DND-41 (cell line): ENCODE measurements at places on chromosomes 4 and X.

DNA sequence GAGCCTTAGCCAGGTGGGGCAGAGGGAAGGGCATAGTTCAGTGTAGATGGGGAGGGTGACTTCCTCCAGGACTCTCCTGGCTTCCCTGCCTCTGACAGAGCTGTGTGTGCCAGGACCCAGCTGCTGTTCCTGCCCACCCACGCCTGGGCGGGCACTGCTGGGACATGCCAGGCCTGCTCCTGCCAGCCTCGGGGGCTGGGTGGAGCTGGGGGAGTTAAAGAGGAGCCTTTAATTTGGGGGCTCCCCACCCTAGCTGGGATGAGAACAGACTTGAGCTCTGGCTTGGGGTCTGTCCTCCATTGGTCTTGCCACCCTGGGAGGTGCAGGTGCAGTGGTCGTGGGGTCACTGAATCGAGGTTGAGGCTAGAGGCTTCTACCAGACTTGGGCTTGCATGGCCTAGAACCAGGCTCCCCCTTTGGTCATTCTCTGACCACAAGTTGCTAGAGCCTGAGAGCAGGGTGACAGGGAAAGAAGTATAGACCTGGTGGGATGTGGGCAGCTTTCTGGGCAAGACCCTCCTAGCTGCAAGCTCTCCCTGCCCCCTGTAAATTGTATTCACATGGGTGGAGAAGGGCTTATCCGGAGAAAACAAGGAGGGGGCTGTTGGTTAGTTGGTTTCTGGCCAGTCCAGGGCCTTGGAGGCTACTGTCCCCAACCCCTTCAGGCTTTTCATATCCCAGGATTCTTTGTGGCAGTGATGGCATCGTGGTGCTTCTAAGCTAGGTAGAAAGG lies 5.7 kb downstream of the EFNB1 start:
- no peak for DNase-seq

DNA sequence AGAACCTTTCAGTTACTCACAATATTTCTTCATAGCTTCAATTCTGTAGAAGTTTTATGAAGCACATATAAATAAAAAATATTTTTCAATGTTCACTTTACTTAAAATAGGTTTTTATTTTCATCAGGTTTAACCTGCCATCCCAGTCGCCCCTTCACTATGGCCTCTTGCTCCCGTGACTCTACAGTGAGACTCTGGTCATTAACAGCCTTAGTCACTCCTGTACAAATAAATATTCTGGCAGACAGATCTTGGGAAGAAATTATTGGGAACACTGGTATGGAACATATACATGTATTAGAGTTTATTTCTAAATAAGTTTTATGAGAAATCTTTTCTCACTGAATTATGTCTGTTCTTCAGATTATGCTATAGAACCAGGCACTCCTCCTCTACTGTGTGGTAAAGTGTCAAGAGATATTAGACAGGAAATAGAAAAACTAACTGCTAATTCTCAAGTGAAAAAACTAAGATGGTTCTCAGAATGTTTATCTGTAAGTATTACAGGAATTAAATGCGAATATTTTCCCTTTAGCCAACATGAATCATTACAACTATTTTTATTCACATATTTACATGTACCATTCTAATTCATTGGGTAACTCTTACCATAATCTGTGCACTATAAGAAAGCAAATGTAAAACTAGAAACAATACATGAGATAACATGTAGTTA lies 45.6 kb downstream of the SPATA4 start:
- no peak for DNase-seq

DNA sequence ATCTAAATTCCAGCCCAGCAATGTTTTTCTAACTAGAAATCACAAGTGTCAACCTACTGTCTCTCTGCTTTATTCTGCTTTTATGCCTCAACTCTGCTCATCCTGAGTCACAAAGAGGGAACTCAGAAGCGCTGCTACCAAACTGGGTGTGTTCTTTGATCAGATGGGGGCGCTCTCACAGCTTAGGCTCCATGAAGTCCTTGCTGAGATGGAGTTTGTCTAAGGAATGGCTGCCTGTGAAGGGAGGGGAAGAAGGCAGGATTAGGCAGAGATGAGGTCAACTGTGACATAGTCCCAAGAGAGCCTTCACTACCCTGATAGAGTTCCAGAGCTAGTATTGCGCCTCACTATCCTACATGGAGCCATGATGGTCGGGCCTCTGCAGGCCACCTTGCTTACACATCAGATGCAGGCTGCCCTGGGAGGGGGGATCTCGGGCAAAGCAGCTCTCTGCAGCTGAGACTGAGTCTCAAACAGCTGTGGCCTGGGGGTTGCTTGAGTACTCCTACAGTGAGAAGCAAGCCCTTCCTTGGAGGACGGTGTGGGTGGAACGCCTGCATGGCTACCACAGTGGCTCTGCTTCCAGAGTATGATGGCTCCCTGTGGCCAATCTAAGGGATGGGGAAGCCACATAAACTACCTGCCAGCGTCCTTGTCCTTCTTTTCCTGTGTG lies 219.9 kb downstream of the CCNG2 start:
- DNase-seq: no peak

DNA sequence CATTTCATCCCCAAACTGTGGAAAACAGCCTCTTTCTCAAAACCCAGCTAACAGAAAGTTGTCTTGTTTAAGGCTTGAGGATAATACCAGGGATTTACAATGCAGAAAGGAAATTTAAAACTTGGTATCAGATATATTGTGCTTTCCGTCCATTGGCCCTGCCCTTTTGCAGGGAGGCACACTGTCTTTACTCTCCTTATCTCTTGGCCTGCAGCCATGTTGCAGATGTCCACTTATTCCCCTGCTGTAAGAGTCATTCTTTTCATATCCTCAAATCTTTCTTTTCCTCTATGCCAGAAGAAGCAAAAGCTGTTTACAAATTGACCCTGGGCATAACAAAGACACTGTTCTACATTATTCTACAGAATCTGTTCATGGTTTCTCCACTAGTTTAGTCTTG lies 75.6 kb upstream of the DYNLT3 start:
- no peak for DNase-seq

GRCh38 chr4:147616849-147617172 lies 386 bp upstream of the TMEM184C start:
- no peak for DNase-seq

- DNase-seq: no peak
Measured at GRCh38 chr4:181775298-181775697, 467.9 kb upstream of the TENM3 start.

GRCh38 chr4:110780538-110780937 lies 157.7 kb upstream of the PITX2 start:
- DNase-seq: no peak

- DNase-seq: no peak
Measured at GRCh38 chrX:21806691-21807090, 32.7 kb upstream of the MBTPS2 start.

- DNase-seq: peak; percentile 74
Measured at GRCh38 chrX:13177921-13178566, 133.6 kb upstream of the FAM9C start.

- DNase-seq: no peak
Measured at GRCh38 chr4:62324215-62324614, 1124.1 kb downstream of the ADGRL3 start.

DNA sequence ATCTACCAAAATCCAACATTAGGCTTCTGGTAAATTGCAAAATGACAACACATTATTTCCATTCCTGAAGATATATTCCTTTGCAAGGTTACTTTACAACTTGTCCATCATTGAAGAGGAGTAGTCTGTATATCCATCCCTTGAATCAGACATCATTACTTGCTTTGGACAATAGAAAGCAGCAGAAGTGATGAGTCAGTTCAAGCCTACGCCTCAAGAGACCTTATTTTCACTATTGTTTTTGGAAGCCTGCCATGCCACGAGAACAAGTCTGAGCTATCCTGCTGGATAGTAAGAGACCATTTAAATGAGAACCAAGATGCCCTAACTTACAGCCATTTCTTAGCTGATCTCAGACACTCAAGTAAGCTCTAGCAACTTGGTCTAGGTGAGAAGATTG lies 246.0 kb upstream of the HHIP start:
- DNase-seq: peak; percentile 10

DNA sequence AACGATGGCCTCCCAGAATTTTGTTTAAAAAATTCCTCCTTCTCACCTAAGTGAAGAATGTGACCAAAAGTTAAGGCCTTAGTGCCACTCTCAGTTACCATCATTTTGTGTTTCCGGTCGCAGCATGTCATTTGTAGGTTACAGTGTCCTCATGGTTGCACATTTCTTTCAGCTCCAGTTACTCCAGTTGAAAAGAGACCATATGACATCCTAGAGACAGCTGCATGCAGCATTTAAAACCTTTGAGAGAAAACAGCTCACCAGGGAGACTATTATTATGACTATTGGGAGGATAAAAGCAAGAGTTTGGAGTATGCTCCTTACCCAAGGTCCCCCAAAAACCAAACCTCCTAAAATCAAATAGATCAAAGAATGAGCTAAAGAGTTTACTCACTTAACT lies 45.8 kb downstream of the MGARP start:
- DNase-seq: no peak

- DNase-seq: no peak
Measured at GRCh38 chr4:98864560-98864959, 64.4 kb downstream of the EIF4E start.

- DNase-seq: no peak
Measured at GRCh38 chr4:175770555-175770954, 41.5 kb downstream of the GPM6A start.

DNA sequence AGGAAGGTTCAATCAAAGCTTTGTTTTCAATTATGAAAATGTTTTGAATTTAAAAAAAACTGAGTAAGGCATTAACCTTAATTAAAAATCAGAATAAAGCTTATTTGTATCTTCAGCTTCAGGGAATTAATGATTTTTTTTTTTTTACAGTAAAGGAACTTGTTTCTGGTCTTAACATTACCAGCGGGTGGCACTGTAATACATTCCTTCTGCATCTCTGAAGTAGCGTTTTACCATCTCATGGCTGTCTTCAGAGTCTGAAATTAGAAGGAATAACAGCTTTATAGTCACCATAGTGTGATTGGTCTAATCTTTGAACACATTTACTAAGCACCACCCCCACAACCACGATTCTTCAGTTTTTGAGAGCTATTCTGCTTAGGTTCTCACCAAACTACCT lies 102.6 kb downstream of the IL1RAPL2 start:
- no peak for DNase-seq

GRCh38 chr4:26896636-26897035 lies 36.0 kb downstream of the STIM2 start:
- no peak for DNase-seq

DNA sequence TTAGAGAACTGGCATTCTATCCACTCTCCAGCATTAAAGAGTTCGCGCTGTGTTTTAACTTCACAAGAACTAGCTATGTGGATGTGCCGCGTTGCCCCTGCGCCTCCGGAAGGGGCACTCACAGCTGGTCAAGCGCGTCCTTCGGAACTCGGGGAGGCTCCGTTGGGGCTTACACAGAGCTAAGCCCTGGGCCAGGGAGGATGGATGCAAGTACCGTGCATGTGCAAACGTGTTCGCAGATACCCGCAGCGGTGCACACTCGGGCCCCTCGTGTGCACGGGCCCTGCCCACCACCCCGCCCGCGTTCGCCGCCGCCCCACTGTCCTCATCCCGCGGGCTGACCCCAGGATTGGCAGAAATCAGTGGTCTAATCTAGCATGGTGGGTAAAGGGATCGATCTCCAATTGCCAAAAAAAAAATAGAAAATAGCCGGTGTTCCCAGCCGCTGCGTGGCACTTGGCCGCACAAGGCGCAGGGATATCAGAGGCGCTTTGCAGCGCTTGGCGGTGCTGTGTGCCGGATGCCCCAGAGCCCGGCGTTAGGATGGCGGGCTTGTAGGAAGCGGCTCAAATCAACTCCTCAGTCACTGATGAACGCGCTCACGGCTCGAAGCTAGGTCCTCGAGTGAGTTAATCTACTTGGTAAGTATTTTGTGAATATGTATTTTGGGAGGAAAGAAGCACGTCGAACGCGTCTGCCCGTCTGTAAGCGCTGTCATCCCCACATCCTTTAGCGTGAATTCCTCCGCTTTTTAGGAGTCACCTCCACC lies 989 bp upstream of the PCDH10 start:
- DNase-seq: no peak

DNA sequence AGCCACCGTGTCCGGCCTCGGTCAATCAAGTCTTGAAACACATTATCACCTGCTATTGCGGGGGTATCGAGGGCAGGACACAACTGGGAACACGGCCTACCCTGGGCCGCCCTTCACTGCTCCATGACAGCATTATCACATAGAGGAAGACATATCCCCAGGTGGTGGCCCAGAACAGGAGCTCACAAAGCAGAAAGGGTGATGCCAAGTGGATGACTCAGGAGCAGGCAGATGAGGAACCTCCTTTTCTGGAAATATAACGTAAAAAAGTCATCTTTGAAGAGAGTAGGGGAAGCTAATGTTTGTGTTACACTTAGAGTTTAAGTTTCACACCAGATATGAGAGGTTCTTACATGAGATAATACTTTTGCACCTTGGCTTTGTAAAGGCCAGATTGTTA lies 5.3 kb upstream of the SUPT20HL1 start:
- DNase-seq: no peak

DNA sequence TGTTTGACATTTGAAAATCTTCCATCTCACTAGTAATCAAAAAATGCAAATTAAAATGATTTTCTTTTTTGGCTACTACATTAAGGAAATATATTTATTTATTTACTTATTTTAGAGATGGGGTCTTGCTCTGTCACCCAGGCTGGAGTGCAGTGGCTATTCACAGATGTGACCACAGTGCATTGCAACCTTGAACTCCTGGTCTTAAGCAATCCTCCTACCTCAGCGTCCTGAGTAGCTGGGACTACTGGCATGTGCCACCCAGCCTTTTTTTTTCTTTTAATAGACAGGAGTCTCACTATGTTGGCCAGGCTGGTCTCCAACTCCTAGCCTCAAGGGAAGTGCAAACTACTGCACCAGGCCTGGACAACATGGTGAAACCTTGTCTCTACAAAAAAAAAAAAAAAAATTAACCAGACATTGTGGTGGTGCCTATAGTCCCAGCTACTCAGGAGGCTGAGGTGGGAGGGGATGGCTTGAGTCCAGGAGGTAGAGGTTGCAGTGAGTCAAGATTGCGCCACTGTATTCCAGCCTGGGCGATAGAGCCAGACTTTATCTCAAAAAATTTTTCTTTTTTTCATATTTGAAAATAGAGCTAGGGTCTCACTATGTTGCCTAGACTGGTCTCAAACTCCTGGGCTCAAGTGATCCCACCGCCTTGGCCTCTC lies 4.4 kb upstream of the SMIM14 start:
- DNase-seq: no peak

- no peak for DNase-seq
Measured at GRCh38 chr4:106358899-106359298, 9.7 kb downstream of the GIMD1 start.

DNA sequence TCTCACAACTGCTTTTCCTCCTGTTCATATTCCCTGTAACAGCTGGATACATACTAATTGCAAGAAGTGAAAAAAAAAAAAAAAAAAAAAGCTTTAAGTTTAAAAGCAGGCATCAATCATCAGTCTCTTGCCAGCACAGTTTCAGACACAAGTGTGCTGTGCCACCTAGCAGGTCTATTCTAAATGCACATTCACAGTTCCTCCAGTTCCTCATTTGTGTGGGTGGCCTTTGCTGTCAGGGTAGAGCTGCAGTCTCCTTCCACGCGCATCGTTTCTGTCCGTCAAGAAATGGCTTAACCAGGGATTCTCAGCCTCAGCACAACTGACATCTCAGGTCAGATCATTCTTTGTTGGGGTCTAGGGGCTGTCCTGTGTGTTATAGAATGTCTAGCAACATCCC lies 61.6 kb downstream of the SCML1 start:
- DNase-seq: no peak

- no peak for DNase-seq
Measured at GRCh38 chr4:76702440-76703122, 195.4 kb downstream of the SOWAHB start.

- DNase-seq: no peak
Measured at GRCh38 chr4:7648544-7649395, 214.0 kb upstream of the PSAPL1 start.
